ENCODE measurements at places on chromosomes 5 and 9. TPM values are rescaled to one million over a fixed set of nuclear protein-coding genes. Genes with fewer than 3 reads are reported as not detected.

- DNase-seq = no peak
- no peak overlapping the region for H3K27ac ChIP-seq
- no peaks in the 10 kb centered on the region for H3K27me3 ChIP-seq
These were observed 388.1 kb upstream of the ACO1 start for GRCh38 chr9:31996331-31996730.

DNA sequence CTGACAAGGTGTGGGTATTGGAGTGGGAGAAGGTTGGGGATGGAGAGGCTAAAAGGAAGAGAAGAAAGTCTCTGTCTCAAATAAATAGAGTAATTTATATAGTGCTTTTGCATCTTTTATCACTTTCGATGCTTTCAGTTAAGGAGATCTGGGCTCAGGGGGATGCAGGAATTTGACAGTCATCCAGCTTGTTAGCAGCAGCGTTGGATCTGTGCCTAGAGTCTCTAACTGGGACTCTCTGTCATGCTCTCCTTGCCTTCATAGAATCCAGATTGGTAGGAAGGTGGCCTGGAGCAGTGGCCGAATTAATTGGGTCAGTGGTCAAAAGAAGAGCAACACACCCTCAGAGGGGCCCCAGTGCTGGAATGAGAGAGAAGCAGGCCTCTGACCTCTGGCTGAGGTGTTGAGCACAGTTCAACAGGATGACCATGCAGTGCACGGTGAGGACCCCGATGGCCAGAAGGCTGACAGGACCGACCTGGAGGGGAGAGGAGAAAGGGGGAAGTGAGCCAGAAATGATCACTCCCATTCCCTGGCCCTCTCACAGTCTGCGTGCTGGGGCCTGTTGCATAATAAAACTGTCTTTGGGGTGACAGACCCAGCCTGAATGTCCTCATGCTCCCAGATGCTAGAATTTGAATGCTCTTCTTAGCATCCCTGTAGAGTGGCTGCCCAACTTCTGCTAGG lies 7.6 kb downstream of the SLC36A3 start:
- no peak overlapping the region for H3K4me3 ChIP-seq
- peaks cover 11% of the 10 kb centered on the region for H3K4me1 ChIP-seq
- H3K27ac ChIP-seq = peak overlapping the region; percentile 21
- no peak for DNase-seq

GRCh38 chr9:135589596-135590485 lies 28.3 kb downstream of the PAEP start:
- H3K4me3 ChIP-seq = no peak overlapping the region
- H3K27me3 ChIP-seq = no peaks in the 10 kb centered on the region
- no peaks in the 10 kb centered on the region for H3K36me3 ChIP-seq
- H3K27ac ChIP-seq = no peak overlapping the region
- DNase-seq = no peak

DNA sequence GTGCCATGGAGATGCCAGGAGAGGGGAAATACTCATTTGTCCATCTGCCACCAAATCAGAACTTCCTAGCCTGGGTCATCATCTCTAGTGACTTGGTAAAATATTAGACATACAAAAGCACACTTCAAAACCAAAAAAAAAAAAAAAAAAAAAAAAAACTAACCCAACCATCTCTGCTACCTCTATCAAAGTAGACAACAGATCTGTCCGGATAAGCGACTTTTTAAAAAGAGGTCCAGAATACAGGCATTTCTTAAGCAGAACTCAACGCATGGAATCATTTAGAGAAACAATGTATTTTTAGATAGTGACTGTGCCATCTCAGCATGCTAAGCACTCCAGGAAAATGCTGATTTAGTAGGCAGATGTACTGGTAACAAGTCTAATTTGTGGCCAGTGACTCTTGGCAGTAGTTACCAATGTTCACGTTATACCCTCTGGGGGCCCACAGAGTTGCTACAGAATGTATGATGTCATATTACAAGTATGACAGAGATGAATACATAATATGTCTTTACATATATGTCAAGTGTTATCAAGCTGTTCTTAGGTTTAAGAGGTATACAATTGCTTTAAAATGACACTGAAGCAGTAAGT lies 107.8 kb downstream of the SMIM23 start:
- H3K4me3 ChIP-seq = no peak overlapping the region
- DNase-seq = no peak
- H3K4me1 ChIP-seq = no peaks in the 10 kb centered on the region
- H3K36me3 ChIP-seq = peaks cover 46% of the 10 kb centered on the region
- no peaks in the 10 kb centered on the region for H3K27me3 ChIP-seq

Gene NDOR1
- total RNA-seq = 17.7 TPM

DNA sequence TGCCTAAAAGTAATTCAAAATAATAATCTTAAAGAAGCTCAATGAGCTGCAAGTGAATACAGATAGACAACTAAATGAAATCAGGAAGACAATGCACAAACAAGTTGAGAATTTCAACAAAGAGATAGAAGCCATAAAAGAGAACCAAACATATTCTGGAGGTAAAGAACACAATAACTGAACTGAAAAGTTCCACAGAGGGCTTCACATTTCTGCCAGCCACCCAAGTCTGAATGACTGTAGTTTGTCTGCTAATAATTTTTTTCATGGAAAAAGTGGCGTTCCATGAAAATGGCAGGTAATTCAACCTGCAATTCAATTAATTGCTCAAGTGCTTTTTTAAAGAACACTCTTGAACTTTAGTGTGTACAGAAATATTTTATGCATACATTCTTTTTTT lies 251.3 kb downstream of the KDM4C start:
- H3K27ac ChIP-seq = no peak overlapping the region
- no peak overlapping the region for H3K4me3 ChIP-seq
- no peaks in the 10 kb centered on the region for H3K27me3 ChIP-seq
- H3K4me1 ChIP-seq = peaks cover 3% of the 10 kb centered on the region
- H3K36me3 ChIP-seq = peaks cover 8% of the 10 kb centered on the region
- DNase-seq = no peak

GRCh38 chr9:27329291-27329690 lies 32.3 kb upstream of the EQTN start:
- DNase-seq = no peak
- no peak overlapping the region for H3K27ac ChIP-seq
- H3K36me3 ChIP-seq = no peaks in the 10 kb centered on the region
- H3K4me1 ChIP-seq = no peaks in the 10 kb centered on the region
- no peak overlapping the region for H3K4me3 ChIP-seq

Gene BTNL3
- 0.79 TPM for total RNA-seq
